ENCODE measurements at places on chromosomes 6 and 20.

- no peak for DNase-seq
Measured at GRCh38 chr6:91126876-91127275, 540.0 kb upstream of the MAP3K7 start.

- no peak for DNase-seq
Measured at GRCh38 chr6:138031417-138031816, 75.8 kb downstream of the PERP start.

- no peak for DNase-seq
Measured at GRCh38 chr6:15842727-15843117, 179.9 kb upstream of the DTNBP1 start.

DNA sequence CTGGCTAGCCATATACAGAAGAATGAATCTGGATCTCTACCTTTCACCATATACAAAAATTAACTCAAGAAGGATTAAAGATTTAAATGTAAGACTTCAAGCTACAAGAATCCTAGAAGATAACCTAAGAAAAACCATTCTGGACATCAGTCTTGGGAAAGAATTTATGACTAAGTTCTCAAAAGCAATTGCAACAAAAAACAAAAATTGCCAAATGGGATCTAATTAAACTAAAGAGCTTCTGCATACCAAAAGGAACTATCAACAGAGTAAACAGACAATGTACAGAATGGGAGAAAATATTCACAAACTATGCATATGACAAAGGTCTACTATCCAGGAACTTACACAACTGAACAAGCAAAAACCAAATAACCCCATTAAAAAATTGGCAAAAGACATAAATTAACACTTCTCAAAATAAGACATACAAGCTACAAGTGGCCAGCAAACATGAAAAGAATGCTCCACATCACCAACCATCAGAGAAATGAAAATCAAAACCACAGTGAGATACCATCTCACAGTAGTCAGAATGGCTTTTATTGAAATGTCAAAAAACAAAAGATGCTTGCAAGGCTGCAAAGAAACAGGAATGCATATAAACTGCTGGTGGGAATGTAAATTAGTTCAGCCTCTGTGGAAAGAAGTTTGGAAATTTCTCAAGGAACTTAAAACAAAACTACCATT is 66.8 kb upstream of the RSPO3 start:
- no peak for DNase-seq

DNA sequence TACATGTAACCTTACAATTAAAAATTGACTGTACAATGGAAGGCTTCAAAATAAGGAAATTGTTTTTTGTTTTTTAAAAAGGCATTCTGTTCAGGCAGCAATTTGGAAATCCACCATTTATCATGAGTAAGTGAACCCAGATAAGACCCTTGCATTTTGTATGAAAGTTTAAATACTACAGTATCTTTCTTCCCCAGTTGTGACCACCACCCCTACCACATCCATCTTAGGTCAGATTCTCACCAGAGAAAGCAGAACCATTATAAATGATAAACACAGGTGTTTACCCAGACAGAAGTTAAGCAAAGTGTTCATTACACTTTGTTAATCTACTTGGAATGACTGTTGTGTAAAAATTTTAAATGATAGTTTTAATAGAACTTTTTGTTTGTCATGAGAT is 20.2 kb downstream of the SENP6 start:
- no peak for DNase-seq

GRCh38 chr6:52577778-52578463 is 1.1 kb upstream of the TRAM2 start:
- DNase-seq, result no peak

- no peak for DNase-seq
Measured at GRCh38 chr6:14197118-14197517, 79.5 kb downstream of the CD83 start.

DNA sequence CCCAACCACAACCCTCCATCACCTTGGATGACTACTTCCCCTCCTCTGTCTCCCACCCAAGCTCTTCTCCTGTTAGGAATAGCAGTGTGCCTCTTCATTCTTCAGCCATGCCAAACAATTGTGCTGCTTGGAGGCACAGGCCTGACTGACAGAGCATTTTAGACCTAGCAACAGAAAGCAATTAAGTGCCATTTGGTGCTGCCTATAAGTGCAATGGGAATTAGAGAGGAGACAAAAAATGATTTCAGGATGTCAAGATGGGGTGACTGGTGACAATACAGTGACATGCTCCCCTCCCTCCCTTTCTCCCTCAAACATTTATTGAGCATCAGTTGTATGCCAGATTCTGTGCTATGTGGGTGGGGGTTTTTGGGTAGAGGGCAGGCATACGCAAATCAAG is 322.6 kb upstream of the MOCS1 start:
- DNase-seq, result no peak

DNA sequence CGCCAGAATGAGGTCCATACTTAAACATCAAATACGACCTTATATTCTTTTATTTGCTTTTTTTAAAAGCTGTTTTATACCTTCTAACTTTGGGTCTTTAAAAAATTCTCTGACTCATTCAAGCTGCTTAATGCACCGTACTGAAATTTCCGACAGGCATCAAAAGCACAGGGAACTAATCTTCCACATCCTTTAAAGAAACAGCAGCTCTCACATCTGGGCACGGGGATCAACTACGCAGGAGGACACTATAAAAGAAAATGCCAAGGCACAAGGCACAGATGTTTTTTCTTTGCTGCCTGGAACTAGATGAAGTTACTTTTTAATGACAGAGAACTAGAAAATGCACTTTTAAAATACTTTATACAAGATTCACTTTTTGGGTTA is 112.4 kb upstream of the ARG1 start:
- no peak for DNase-seq
